ENCODE measurements at places on chromosomes 2 and 18. TPM values are rescaled to one million over a fixed set of nuclear protein-coding genes. Genes with fewer than 3 reads are reported as not detected.

Gene DSC1
- not detected for total RNA-seq

Gene TEKT4
- not detected for total RNA-seq

Gene C1D
- total RNA-seq: 12.1 TPM

Gene YES1
- 208 TPM for total RNA-seq

Gene MROH2A
- not detected for total RNA-seq

Gene QPCT
- total RNA-seq: 16.7 TPM

Gene RNF138
- 33.5 TPM for total RNA-seq

Gene C2orf81
- total RNA-seq: 0.19 TPM

Gene RGPD4
- total RNA-seq: not detected

Gene APLF
- total RNA-seq: 6.5 TPM

Gene DOK6
- total RNA-seq: 0.28 TPM

Gene DNER
- 0.09 TPM for total RNA-seq

Gene ACTG2
- total RNA-seq: under 0.01 TPM

Gene ARHGAP28
- 0.28 TPM for total RNA-seq

Gene NCL
- 268 TPM for total RNA-seq

Gene DIPK1C
- not detected for total RNA-seq

Gene PLCD4
- total RNA-seq: 0.85 TPM

Gene PCARE
- under 0.01 TPM for total RNA-seq

Gene DSG1
- not detected for total RNA-seq

All from endothelial cell of coronary artery (primary cell).